ENCODE measurements at places on chromosomes 1 and 21.

- DNase-seq: no peak
Observed at GRCh38 chr1:117592155-117592554, 13.7 kb upstream of the TENT5C start.

- no peak for DNase-seq
Observed at GRCh38 chr1:156464335-156464734, 36.2 kb downstream of the MEF2D start.

GRCh38 chr21:31993826-31994825 lies 121.3 kb downstream of the HUNK start:
- no peak for DNase-seq

DNA sequence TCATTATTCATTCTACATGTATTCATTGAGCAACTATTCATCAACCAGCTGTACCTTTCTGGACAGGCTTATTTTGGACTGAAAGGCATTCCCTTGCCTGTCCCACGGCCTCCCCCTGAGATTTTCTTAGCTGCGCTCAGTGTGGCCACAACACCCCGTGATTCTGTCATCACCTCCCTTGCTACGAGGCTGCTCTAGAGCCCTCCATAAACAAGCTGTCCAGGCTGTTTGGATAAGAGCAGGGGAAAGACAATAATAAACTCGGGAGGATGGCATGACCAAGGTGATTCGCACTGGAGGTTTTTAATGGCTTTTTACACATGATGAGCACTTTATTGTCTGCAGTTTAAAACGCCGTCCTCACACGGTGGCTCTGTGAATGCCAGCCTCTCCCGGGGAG lies 139.7 kb downstream of the ROR1 start:
- DNase-seq: no peak

GRCh38 chr1:198199105-198199504 lies 42.3 kb downstream of the NEK7 start:
- DNase-seq: no peak

- DNase-seq: no peak
Observed at GRCh38 chr1:14826172-14826636, 227.7 kb downstream of the KAZN start.

DNA sequence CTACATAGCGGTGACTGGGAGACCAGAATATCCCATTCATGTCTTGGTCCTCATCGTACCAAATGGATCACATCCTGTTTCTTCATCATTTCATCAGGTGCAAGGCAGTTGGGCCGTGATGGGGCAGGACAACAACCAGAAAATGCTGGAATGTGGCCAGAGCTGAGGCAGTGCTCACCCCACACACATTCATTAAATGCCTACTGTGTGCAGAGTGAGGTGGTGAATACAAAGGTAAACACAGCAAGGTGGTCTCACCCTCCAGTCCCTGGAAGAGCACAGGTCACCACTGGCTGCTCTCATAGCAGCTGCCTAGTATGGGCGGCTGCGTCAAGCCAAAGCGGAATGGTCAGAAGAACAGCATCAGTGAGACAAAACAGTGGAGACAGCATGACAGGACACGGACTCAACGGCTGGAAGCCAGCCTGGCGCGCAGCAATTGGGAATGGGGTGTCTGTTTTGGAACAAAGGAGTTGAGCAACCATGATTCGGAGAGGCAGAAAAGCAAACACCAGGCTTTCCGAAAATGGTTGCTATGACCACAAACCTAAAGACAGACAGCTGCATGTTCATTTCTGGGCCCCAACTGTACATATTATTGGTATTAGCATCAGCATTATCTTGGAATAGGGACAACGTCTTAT lies 5.6 kb upstream of the ADAMTSL4 start:
- DNase-seq: no peak

GRCh38 chr1:15218287-15219279 lies 28.4 kb upstream of the FHAD1 start:
- no peak for DNase-seq

GRCh38 chr1:212607206-212607912 lies 1.2 kb upstream of the ATF3 start:
- DNase-seq: peak; percentile 10

DNA sequence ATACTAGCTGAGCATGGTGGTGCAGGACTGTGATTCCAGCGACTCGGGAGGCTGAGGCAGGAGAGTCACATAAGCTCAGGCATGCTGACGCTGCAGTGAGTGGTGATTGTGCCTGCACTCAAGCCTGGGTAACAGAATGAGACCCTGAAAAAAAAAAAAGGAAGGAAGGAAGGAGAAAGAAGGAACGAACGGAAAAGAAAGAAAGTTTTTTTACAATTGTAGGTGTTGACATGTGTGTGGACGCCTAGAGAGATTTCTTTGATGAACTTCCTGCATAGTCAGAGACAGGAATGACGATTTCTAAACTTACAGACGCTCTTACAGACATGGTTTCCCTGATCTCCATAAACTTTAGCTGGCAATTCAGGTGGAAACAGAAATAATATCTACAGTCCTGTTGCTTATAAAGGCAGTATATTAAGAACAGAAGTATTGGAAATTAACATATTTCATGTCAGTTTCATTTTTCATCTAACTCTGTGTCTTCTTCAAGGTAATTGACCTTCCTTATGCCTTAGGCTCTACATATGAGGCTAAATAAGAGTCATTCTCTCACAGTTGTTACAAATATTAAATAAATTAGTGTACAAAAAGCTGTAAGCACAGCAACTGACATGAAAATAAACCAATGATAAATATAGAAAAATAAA lies 4.1 kb downstream of the SAMSN1 start:
- no peak for DNase-seq

DNA sequence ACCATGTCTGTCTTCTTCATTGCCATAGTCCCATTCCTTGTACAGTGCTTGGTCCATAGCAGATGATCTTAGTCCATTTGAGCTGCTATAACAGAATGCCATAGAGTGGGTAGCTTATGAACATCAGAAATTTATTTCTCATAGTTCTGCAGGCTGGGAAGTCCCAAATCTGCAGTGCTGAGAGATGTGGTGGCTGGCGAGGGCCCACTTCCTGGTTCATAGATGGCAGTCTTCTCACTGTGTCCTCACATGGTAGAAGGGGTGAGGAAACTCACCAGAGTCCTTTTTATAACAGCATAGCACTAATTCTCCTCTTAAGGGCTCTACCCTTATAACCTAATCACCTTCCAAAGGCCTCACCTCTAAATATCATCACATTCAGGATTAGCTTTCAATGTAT lies 23.1 kb upstream of the RAP1A start:
- peak; percentile 63 for DNase-seq

DNA sequence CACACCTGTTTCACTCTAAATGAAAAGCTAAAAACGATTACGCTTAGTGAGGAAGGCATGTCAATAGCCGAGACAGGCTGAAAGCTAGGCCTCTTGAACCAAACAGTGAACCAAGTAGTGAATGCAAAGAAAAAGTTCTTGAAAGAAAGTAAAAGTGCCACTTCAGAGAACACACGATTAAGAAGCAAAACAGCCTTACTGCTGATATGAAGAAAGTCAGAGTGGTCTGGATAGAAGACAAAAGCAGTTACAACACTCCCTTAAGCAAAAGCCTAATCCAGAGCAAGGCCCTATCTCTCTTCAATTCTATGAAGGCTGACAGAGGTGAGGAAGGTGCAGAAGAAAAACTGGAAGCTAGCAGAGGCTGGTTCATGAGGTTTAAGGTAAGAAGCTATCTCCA lies 130.7 kb downstream of the SIPA1L2 start:
- DNase-seq: no peak

DNA sequence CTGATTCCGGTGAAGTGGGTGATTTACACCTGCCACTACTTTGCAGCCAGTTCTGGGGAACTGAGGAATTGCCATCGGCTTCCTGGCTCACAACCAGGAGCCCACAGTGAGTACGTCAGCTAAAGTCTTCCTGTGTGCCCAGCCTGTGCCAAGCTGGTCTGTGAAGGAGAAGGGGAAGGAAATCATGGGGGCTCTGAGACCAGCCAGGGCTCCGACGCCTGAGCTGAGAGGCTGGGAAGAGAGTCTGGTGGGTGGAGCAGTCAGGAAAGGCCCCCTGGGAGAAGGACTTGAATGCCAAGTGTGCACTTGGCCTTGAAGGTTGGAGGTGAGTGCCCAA lies 1.2 kb downstream of the LURAP1 start:
- DNase-seq: no peak

DNA sequence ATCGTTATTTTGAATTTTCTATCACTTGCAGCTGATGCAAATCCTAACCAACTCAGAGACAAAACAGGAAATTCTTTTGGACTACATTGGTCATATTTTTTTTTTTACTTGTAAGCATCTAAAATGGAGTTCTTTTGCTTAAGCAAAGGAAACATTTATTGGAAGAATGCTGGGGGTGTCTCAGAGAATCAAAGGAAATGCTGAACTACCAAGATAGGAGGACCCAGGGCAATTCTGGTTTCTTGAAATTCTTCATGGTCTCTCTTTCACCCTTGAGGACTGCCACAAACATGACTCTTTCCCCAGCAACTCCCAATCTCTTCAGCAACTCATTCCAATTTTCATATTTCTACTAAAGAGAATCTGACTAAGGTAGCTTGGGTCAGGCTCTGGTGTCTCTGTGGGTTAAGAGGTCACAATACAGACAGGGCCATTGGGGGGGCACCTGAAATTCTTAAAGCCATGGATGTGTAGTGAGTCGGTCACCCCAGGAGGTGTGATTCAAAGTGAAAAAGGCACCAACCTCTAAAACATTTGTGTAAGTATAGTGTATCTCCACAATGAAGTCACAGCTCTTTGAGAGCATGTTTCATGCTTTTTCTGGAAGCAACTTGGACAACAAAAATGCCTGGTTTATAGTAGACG lies 171.1 kb upstream of the FGGY start:
- DNase-seq: no peak

GRCh38 chr1:15430787-15431570 lies 7.3 kb upstream of the CTRC start:
- peak; percentile 73 for DNase-seq

DNA sequence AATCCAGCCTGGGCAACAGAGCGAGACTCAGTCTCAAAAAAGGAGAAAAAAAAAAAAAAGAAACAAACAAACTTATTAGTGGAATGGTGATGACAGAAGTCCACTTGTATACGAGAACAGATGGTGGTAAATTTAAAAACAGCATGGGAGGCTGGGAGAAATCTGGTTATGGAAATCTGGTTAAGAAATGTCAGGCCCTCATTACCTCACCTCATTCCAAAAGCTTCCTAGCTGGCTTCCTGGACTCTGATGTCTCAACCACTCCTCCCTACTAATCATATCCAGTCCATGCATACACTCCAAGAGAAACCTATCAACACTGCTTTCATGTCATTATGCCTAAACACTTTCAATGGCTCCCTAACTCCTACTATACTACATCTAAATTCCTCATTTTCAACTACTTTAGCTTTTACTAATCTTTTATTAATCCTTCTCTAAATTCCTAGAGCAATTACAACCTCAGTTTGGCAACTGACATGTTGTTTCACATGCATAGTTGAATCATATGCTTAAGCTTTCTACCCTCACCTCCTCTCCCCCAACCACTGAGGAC lies 52.9 kb downstream of the FOXJ3 start:
- no peak for DNase-seq

- no peak for DNase-seq
Observed at GRCh38 chr1:174786760-174787159, 213.0 kb upstream of the CACYBP start.

DNA sequence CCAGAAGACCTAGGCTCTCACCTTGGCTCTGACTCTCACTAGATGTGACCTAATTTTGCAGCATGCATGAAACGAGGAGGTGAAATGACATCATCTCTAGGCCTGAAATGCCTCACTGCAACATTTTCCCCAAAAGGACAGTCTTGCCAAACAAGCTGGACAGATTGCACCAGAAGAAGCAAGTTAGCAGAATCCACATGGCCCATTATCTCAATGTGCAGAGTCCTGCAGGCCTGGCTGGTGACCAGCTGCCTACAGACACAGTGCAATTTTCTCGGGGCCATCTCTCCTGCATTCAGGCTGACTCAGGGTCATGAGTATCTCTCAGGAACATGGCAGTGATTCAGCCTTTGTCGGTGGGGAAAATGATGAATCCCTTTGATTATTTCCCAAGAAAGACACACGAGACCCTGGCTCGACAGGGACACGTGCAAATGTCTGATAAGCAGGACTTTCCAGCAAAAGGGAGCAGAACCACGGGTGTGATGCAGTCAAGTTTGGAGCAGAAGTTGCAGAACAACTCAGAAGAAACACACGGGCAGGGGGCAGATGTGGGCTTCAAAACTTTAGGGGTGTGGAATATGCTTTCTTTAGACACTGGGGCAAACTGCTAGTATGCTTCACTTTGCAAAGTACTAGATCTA lies 38.7 kb downstream of the TRIM67 start:
- no peak for DNase-seq

- DNase-seq: no peak
Observed at GRCh38 chr1:79193211-79194079, 186.9 kb upstream of the ADGRL4 start.

DNA sequence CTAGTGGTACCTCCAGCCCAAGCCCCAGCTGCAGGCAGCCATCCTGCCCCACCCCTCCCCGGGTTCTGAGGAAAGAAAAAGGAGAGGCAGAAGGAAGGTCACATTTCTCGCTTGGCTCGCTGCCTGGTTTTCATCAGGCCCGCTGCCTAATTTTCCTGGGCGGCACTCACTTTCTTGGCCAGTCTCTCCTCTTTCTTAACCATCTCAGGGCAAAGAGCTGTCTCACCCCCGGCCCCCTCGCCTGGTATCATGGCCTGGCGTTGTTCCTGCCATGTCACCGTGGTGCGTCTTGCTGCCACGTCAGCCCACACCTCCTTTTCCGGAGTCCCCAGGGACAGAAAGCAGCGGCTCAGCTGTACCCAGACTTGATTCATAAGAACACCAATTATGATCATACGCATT lies 26.6 kb upstream of the CASZ1 start:
- no peak for DNase-seq

DNA sequence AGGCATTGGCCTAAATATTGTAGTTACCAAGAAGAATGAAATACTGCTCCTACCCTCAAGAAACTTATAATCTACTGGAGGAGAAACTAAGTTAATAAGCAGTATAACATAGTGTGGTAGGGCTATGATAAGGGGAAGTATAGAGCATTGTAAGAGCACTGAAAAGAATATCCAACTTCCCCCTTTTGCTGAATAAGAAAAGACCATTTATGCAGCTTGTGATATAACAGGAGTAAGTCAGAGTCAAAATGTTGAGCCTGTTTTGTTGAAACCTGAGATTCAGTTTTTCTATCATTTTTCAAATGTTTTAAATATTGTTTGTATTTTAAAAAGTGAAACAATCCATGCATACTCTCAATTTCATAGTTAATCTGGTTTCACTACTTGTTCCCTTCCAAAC lies 48.3 kb upstream of the FCRL4 start:
- DNase-seq: no peak

GRCh38 chr1:28091043-28091781 lies 2.8 kb upstream of the EYA3 start:
- peak; percentile 82 for DNase-seq

- no peak for DNase-seq
Observed at GRCh38 chr1:116268211-116268610, 104.8 kb upstream of the ATP1A1 start.

DNA sequence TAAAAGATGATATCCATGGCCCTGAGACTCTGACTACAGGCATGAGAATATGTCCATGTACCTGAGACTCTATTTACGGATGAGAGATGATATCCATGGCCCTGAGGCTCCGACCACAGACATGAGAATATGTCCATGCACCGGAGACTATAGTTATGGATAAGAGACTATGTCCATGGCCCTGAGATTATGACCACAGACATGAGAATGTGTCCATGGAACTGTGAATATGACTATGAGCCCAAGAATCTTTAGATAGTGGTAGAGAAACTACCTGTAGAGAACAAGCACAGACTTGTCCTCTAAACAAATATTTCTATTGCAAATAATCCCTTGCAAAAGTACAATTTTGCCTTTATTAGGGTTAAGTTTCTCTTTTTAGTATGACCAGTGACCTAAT lies 263.2 kb downstream of the PCP4 start:
- no peak for DNase-seq

- DNase-seq: no peak
Observed at GRCh38 chr1:63746129-63746864, 27.5 kb upstream of the ROR1 start.
